IPS DF 6.9 (cell line): ENCODE measurements at places on chromosomes 6 and 20.

- DNase-seq = no peak
These were observed 245.2 kb downstream of the CDH26 start for GRCh38 chr20:60203451-60203850.

DNA sequence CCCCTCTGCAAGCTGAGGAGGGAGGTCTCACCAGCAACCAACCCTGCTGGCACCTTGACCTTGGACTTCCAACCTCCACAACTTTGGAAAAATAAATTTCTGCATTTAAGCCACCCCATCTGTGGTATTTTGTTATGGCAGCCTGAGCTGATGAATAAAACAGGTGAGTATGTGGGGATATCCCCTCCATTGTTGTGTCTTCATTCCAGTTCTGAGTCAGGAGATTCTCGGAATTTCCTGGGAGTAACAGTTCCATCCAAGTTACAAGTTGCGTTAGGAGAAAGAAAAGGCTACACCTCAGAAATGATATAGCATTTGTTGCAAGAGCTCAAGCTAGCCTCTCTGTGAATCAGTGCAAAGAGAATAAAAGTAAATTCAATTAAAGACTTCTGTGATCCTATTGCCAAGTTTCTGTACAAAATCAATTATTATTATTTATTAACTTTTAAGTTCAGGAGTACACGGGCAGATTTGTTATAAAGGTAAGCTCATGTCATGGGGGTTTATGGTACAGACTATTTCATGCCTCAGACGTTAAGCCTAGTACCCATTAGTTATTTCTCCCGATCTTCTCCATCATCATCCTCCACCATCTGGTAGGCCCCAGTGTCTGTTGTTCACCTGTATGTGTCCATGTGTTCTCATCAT is 153.0 kb downstream of the NKAIN2 start:
- no peak for DNase-seq

DNA sequence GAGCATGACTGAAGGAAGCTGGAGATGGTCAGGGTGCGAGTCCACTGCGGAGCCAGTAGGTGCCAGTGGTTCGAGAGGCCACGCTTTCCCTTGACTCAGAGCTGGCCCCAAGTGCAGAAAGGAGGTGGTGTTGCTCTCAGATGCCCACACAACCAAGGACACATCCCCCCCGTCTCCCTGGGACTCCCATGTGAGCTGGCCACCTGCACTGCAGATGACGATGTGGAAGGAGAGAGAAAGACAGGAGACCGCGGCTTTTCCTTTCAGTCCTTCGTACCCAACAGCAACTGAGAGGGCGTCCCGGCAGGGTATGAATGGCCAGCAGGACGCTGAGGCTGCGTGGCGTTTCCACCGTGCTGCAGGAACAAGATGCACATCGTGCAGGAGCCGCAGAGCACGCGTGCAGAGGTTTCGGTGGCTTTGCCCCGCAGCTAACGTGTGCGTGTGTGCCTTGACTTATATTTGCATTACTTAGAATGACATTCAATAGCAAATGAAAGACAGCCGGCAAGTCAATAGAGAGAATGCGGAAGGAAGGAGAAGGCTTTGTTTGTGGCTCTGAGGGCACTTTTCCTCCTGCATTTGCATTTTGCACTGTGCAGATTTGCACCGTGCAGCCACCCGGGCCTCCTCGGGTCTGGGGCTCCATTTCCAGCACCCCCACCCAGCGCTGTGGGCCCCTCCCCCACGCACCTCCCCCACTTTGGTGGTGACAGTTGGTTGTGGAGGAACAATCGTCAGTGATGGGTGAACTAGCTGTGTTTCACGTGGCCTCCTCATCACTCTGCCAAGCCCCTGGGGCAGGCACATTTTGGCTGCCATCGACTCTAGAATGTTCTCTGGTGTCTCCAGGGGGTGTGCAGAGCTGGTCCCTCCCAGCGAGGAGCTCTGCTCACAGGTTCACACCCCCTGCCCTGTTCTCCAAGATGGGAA is 26.4 kb upstream of the BHLHE23 start:
- no peak for DNase-seq

- DNase-seq = no peak
These were observed 156.9 kb upstream of the SOX4 start for GRCh38 chr6:21436625-21437024.

DNA sequence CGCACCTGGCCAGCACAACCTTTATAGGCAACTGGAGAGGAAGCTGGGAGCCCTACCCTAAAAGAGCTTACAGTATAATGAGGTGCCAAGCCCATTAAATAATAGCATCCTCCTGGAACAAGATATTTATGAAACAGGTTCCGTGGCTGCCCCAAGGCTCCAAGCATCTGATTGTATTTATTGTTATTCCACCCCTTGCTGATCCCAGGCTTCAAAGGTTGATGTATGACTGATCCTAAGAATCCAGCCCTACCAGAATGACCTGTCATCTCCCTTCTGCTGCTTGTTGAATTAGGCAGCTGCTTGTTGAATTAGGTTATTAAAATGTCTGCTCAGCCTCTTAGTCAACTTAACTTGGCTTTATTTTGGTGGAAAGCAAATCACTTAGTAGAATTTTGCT is 35.2 kb upstream of the SASH1 start:
- DNase-seq = no peak

- DNase-seq = no peak
These were observed 811.3 kb downstream of the DHX35 start for GRCh38 chr20:39773380-39774000.

DNA sequence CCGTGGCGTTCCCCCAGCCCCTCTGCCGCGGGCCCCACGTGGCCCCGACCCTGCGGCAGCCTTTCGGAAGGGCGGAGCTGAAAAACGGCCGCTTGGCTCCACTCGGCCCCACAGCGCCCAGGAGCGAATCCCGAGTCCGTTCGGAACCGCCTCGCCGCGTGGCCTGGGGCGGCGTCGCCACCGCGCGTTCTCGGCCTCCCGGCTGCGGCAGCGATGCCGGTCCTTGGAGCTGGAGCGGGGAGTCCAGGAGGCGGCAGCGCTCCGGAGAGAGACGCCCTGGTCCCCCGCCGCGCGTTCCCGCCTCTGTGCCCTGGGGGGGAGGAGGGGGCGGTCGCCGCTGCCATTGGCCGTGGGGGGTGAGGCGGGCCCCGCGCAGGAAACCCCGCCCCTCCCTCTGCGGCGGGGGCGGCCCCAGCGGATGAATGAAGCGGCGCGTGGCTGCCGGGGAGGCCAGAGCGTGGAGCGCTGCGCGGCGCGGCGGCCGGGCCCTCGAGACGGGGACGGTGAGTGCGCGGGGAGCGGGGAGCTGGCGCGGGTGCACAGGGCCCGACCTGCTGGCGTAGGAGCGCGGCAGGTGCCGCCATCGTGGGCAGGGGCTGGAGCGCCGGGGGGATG is at the start of gene SLCO4A1:
SLCO4A1 (plus strand) TSS at position 453 of the 615 bp plus-strand sequence. CDS start 13,952 bp downstream, outside the sequence.
- no peak for DNase-seq

DNA sequence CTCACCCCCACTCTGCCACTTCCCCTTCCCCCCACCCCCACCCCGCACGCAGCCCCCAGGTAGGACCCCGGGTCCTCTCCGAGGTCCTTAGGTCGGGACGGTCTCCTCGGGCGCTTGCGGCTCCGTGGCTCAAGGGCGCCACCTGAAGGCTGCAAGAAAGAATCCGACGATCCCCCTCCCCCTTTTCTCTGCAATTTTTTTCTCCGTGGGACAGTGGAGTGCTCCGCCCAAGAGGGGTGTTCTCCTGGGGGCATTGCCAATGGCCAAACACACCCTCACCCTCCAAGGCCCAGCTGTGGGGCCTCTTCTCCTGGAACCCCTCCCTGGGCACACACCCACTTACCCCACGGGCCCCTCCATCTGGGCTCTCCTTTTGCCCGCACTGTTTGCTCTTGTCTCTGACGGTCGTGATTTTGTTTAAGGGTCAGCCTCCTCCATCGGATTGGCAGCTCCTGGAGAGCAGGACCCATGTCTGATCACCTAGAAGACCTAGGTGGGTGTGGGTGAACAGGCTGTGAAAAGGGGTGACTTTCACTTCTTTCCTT is 1.1 kb upstream of the TMEM74B start:
- no peak for DNase-seq

- DNase-seq = no peak
These were observed 88.7 kb upstream of the SCP2D1 start for GRCh38 chr20:18724788-18725464.

DNA sequence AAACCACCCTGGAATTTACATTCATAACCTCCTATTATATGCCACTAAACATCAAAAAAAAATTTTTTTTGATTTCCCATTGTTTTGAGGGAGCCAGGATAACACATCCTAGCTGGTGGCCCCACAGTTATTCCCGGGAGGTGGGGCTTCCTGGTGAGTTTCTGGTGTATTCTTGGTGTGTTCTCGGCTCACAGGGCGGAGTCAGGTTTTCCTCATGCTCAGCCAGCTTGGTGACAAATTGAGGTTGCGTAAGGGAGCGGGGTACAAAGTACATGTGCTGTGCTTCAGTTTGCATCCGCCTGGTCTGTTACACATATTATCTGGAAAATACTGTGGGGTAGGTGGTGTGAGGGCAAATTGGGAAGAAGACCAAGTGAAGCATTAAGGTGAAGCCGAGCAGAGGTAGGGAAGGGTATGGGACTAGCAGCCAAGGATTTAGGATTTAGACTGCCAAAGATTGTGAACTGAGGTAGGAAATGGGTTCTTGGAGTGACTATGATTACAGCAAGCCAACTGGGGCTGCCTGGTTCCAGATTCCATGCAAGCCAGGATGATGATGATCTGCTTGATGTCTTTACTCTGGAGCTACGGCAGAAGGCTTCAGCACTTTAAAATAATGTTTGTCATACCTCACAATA is 46.2 kb upstream of the EEF1A1 start:
- no peak for DNase-seq

GRCh38 chr6:41557335-41557734 is 11.2 kb downstream of the FOXP4 start:
- no peak for DNase-seq

DNA sequence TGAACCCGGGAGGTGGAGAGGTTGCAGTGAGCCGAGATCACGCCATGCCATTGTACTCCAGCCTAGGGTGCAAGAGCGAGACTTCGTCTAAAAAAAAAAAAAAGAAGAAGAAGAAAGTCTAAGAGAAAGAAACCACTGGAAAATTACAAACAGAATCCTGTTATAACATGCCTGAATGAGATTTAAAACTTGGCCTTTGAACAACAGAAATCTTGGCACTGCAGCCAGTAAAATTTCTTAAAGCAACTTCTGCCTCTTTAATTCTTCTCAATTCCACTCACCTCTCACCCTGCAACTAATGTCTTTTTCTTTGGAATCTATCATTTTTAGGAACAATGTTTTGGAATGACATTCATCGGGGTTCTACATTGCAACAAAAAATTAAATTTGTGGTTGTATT is 26.3 kb downstream of the PM20D2 start:
- no peak for DNase-seq

GRCh38 chr20:11221046-11221445 is 547.2 kb upstream of the JAG1 start:
- DNase-seq = no peak

GRCh38 chr6:170456886-170457698 is 96.0 kb downstream of the PSMB1 start:
- DNase-seq = no peak

DNA sequence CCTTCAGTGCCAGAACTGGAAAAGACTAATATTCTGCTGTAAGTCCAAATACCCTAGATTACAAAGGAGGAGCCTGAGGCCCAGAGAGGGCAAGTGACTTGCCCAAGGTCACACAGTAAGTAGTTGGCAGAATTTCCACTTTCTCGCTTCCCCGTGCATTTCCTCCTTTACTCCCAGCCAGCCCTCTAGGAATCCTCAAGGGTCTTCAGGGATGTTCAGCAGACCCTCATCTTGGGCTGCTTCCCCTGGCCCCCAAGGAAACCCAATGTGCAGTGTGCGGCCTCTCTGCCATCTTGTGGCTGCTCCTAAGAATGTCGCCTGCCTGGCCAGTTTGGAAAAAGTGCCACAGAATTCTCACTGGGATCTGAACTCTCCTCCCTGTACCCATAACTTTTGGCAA is 217.7 kb upstream of the LRFN2 start:
- no peak for DNase-seq

- no peak for DNase-seq
These were observed 50.8 kb upstream of the SPTLC3 start for GRCh38 chr20:12957968-12958367.

- no peak for DNase-seq
These were observed 611.1 kb upstream of the ARID1B start for GRCh38 chr6:156166093-156166492.

DNA sequence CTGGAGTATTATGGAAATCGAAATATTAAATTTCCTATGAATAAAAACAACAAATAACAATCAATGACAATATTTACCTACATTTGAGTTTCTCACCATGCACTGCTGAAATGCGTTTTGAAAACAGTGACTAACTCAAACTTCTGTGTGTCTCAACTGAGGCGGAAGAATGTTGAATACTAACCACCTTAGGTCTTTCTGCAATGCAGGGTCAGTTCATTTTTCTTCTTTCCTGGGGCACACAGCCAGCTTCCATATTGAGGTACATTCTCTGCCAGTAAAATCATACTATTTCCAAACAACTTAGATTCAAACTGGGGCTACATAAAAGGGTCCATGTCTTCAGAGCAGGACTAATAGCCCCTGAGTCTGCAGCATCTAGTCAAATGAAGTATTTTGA is 310.1 kb downstream of the UTRN start:
- DNase-seq = no peak

- no peak for DNase-seq
These were observed 952.9 kb upstream of the EPHA7 start for GRCh38 chr6:94372229-94372628.

DNA sequence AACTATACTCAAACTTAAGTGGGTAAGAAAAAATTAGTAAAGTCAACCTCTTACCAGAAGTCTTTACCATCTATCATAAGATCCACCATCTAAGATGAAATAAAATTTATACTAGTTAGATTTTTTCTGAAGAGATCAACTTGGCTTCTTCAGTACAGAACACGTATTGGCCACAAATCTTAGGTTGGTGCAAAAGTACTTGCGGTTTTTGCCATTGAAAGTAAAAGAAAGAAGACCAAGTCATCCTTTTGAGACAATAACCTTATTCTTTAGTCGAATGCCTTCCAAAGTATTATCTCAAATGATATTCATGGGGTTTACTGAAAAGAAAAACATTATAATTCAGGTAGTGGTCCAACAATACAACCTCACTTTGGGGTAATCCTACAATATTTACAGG is 292.6 kb upstream of the PTCHD4 start:
- no peak for DNase-seq

DNA sequence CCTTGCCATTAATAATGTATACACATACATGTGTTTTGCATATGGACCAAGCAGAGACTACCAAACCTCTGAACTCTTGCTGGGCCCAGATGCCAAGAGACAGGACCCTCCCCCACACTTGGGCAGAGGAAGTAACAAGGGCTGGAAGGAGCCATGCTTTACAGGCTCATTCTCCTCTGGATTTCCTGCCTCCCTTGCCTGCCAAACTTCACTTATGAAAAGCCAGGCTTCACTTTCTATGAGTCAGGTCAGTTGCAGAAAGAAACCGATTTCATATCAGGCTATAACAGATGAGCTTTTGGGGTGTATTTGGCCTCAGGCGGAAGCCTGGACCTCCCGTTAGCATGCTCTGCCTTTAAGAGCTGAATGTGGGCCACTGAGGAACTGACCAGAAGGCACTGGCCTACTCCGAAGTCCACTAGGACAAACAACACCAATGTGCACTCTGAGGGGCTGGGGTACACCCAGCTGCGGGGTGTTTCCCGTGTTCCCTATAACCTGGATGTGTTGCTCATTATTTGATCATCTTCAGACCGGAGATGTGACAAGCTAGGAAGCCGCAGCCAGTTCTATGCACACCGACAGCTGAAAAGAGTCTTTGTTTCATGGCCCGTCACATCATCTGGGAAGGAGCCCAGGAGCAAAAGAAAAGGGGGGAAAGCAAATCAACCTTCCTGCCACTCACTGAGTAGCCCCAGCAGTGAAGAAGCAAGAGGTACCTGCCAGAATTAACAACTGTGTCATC is 28.5 kb downstream of the HAO1 start:
- DNase-seq = no peak
